Astrocyte of the hippocampus (primary cell): ENCODE measurements at places on chromosomes 7 and 10.

- no peak for DNase-seq
Measured at GRCh38 chr7:22123139-22123538, 177.4 kb upstream of the CDCA7L start.

DNA sequence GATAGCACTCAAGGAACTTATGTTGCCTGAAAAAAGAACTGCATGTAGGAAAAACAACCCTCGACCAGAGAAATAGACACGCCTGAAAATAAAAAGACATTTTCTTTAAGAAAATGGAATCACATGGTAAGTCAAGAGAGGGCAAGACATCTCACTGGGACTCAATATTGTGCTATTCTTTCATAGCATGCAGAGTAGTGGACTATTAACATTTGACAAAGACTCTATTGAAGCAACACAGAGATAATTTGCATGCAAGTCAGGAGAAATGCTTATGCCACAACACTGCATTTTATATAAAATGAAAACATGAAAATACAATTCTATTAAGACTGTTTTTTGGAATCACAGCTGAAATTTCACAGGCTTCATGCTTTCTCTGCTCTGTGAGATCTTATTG, 77.9 kb upstream of the RHOBTB1 start:
- DNase-seq = no peak

- no peak for DNase-seq
Measured at GRCh38 chr7:66768865-66769832, 28.6 kb downstream of the RABGEF1 start.

DNA sequence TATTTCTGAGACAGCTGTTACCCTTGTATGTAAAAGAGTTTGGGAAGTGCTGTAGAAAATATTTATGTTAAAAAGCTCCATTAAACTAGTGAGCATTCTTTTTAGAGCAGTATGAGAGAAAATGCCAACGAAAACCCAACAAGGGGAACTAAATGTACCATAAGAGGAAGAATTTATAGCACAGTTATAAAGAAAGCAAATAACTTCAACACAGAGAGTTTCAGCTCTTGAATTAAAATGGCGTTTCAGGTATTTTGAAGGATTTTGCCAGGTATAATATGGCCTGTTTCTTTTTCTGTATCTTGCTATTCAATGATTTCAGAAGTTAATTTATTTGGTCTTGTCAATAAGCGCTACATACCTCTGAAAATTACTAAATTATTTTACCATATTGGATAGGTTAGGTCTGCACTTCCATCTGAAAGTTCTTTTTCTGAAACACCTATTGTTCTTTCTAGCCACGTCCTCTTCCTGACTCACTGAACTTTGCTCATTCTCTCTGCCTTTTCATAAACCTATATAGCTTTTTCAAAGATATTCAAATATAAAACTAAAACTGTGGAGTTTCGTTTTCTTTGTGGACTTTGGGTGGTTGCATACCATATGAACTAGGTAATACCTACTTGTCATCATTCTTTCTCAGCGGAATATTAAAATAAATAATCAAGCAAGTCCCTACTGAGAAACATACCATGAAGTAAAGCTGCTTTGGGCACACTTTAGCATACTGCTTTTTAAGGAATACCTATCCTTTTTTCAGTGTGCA, 136.1 kb downstream of the SEMA3A start:
- peak; percentile 55 for DNase-seq

GRCh38 chr10:33410096-33410859, 75.8 kb upstream of the NRP1 start:
- no peak for DNase-seq

DNA sequence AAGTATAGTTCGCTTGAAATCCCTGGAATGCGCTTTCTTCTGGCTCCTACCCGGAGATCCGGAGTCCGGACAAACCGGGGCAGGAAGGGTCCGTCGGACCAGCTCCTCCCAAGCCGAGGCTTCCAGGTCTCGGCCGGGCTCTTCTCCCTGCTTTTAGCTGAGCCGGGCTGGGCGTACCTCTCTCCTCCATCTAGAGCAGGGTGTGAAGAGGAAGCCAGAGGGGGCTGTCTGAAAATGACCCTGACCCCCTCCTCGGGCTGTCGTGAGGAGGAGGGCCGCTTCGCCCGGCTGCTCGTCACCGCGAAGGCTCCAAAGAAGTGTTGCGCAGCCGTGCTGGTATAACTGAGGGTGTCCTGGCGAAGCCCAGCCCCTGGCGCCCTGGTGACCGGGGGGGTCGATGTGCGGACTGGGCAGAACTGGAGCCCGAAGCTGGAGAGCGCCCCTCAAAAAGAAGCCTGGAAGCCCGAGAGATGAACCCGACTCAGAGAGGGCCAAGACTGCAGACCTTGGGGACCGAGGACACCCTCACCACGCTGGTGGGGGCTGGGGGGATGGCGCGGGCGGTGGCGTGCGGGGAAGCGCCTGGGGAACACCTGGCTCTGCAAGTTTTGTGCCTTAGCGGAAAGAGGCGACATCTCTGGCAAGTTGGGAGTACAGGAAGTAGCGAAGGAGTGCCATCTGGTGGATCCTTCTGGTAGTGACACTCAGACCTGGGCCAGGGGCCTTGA, 5.7 kb downstream of the KAZALD1 start:
- peak; percentile 91 for DNase-seq

DNA sequence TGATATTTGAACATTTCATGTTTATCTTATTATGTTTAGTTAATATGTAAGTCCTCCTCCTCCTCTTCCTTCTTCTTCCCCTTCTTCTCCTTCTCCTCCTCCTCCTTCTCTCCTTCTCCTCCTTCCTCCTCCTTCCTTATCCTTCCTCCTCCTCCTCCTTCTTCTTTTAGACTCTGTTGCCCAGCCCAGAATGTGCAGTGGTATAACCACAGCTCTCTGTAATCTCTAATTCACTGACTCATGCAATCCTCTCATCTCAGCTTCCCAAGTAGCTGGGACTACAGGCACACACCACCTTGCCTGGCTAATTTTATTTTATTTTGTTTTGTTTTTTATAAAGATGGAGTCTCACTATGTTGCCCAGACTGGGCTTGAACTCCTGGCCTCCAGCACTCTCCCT, 83.4 kb upstream of the ODAD2 start:
- no peak for DNase-seq

DNA sequence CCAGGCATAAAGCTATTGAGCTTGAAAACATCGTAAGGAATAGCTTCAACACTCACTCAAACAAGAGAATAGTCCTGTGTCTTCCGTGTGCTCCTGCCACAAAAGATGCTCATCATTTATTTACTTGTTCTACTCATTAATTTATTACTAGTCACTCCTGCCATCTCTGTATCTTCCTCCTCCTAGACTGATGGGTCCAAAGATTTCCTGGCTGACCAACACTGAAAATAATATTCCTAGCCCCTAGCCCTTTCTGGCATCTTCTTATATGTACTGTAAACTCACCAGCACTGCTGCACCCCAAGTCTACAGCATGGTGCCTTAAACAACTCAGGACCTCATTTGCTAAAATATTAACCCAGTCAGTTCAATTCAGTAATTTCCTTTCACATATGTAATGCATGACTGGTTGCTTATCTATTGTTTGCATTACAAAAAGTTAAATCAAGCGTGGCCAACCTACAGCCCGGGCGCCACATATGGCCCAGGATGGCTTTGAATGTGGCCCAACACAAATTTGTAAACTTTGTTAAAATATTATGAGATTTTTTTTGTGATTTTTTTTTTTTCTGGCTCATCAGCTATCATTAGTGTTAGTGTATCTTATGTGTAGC, 86.7 kb upstream of the GSDME start:
- no peak for DNase-seq

- DNase-seq = no peak
Measured at GRCh38 chr10:121615836-121616235, 17.6 kb upstream of the FGFR2 start.
